ENCODE measurements at places on chromosomes 4 and X.

DNA sequence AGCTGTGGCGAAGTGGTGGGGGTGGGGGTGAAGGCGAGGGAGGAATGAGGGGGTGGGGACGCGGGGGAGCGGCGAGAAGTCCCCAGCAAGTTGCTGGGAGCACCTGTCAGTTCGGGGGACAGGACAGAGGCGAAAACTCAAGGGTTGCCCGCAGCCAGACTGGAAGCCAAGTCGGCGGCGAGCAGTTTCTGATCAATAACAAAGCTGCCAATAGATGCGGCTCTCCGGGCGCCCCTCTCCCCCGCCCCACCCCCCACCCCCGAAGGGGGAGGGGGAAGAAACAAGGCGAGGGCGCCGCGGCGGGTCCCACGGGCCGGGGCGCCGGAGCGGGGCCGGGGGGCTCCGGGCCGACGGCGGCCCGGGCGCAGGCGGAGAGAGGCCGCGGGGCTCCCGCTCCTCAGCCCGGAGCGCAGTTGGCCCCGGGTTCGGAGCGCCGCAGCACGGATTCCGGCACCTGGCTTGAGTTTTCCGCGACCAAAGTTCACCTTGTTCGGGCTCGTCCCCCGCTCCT lies 379 bp downstream of the PDGFC start:
- DNase-seq = no peak

GRCh38 chr4:126957987-126958386 lies 674.8 kb upstream of the INTU start:
- DNase-seq = peak; percentile 24

- no peak for DNase-seq
These were observed 9.7 kb downstream of the HOPX start for GRCh38 chr4:56671373-56671772.

- peak; percentile 16 for DNase-seq
These were observed 50.4 kb downstream of the STX18 start for GRCh38 chr4:4491396-4491893.

GRCh38 chrX:120732879-120733278 lies 103.0 kb upstream of the C1GALT1C1 start:
- no peak for DNase-seq

DNA sequence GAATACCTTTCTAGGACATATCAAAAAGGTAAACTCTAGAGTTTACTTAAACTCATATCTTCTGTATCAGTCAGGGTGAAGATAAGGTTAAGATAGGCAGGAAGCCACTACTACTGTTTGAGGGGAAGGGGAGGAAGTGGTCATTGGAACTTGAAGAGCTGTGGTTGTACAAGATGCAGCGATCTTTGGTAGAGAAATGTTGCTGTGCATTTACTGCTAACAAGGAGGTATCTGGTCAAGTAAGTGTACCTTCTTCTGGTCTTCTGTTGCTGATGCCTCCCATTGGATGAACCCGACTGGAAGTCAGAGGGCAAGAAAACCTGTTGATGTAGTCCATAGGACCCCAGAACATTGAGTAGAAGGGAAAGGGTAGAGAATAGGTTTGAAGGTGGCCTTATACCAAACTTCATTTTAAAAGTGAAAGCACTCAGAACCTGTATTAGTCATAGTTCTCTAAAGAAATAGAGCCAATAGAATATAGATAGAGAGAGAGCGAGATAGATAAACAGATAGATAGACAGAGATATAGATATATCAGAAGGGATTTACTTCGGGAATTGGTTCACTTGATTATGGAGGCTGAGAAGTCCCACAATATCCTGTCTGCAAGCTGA lies 47.9 kb upstream of the TSPAN5 start:
- DNase-seq = no peak

DNA sequence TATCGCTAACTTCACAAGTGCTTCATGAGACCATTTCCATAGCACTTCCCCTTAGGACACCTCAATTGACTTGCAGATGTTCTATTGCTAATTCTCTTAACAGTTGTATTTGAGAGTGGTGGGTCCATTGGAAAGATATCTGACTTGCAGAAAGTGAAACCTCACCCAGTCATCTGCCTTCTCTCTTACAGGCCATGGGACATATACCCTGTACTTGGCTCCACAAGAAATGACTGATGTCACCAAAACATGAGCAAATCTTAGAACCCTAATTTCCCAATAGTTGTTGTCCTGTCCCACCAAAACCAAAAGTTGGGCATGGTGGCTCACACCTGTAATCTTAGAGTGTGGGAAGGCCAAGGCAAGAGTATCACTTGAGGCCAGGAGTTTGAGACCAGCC lies 101.9 kb upstream of the MAML3 start:
- no peak for DNase-seq

GRCh38 chr4:76960014-76960413 lies 10.5 kb downstream of the SEPTIN11 start:
- DNase-seq = no peak

- DNase-seq = peak; percentile 84
These were observed 136.4 kb downstream of the ZNF674 start for GRCh38 chrX:46408553-46409407.

GRCh38 chr4:128477540-128477939 lies 189.9 kb upstream of the PGRMC2 start:
- DNase-seq = peak; percentile 11

GRCh38 chrX:130561930-130562329 lies 160.1 kb downstream of the RBMX2 start:
- DNase-seq = no peak

GRCh38 chr4:100348473-100348872 lies 158.2 kb upstream of the DDIT4L start:
- peak; percentile 5 for DNase-seq

DNA sequence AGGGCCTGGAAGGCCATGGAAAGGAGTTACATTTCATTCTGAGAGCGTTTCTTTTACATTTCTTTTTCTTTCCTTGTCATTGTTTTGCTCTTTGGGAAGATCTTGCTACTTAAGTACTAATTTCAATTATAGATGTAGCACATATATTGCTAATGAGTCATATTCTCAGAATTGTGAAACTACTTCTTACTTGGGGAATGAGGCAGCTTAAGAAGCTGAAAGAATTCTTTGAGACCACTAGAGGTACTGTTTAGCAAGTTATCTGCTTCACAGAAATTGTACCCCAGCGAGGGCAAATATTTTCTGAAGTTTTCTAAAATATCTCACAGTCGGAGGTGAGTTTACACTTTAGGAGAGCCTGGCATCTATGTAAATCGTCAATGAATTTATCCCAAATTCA lies 100.6 kb downstream of the AFF2 start:
- DNase-seq = no peak

- DNase-seq = no peak
These were observed 63.1 kb downstream of the NSUN7 start for GRCh38 chr4:40812856-40813255.

- no peak for DNase-seq
These were observed 13.5 kb downstream of the DCHS2 start for GRCh38 chr4:154478128-154478527.

DNA sequence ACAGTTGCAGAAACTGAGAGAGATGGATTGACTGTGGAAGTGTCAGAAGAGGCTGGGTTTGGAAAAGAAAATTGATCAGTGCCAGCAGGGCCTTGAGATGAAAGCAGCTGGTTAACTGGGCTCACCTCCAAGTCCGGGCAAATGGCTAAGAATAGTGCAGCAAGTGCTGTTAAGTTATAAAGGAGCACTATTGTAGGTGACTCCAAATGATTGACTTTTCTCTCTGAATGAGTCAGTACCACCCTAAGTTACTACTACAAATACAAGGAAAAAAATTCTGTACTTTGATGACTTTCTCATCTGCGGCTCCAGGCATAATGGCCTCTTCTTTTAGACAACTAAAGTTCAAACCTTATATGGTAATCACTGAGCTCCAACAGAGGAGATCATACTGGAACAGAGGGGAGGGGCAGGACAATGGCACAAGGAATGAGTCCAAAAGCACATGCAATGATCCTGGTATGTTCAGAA lies 733.4 kb upstream of the INTU start:
- DNase-seq = no peak

DNA sequence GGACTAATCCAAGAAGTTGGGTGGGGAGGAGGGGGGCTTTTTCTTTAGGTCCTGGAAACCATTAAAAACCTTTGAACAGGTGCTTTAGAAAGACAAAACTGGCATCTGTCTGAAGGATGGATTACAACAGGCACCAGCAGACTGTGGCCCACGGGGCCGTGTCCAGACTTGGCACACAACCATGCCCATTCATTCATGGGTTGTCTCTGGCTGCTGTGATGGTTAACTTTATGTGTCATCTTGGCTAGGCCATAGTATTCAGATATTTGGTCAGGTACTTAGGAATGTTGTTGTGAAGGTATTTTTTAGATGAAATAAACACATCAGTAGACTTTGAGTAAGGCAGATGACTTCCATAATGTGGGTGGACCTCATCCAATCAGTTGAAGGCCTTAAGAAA lies 45.5 kb downstream of the TBL1X start:
- no peak for DNase-seq

- DNase-seq = no peak
These were observed 244.2 kb downstream of the PACRGL start for GRCh38 chr4:20944451-20944850.

DNA sequence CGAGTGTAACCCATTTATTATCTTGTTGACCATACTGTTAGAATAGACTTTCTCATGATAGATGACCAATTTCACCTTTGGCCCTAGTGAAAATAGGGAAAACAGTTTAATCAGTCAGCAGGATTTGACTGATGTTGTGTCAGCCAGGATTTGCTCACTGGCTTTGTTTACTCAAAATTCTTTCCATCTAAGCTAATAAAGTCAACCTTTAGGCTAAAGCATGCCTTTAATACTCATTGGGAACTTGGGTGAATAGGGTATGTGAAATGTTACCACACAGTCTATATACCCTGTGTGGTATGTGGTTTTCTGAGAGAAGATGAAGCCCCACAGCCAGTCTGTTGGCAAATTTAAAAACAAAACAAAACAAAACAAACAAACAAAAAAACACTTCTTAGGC lies 18.7 kb upstream of the SPANXB1 start:
- DNase-seq = no peak

DNA sequence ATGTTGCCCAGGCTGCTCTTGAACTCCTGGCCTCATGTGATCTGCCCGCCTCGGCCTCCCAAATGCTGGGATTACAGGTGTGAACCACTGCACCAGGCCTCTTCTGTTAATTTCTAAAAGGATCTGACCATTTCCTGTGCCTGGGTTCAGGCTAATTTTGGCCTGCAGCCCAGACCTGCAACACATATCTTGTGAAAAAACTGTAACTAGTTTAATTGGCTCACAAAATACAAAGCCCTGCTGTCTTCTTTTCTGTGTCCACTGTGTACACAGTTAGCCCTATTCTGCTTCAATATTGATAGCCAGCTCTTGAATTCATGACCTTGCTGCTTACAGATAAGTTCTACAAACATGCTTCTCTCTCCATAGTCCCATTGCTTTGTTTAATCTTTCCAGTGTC lies 753.5 kb downstream of the PDHA2 start:
- no peak for DNase-seq

DNA sequence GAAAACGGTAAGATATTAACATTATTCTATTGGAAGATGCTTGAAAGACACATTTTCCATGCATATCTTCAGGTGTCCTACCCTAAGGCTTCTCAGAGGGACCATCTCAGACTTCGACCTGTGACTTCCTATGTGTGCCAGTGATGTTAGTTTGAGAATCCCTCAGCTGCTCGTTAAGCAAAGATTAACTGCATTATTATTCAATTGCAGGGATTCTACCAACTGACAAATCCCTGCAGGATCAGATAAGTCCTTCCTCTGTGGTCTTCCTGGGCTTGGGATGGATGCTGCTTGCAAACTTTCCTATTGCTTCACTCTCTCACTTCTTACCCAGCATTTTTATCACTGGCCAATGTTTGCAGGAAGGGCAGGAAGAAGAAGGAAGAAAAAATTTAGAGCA lies 83.0 kb upstream of the PPARGC1A start:
- DNase-seq = no peak

DNA sequence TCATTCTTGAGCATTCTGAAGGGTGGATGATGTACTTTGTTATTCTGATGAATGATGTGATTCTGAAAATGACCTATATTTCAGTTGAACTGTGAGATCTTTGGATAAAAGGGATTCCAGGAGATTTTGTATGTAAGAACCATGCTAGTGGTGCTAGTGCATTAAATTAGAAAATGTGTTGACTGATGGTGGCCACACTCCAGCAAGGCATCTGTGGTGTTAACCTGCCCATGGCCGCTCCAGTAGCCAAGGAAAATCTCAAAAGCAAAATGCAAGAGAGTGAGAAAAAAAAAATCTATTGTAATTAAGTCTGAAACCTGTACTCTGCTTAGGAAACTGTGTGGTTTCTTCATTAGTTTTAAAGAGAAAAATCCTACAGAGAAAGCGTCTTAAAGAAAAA lies 93.5 kb downstream of the WWC2 start:
- DNase-seq = no peak

- DNase-seq = no peak
These were observed 404.8 kb downstream of the NLGN4X start for GRCh38 chrX:5823903-5824302.

- peak; percentile 18 for DNase-seq
These were observed 8.0 kb downstream of the HERC3 start for GRCh38 chr4:88600176-88600838.

DNA sequence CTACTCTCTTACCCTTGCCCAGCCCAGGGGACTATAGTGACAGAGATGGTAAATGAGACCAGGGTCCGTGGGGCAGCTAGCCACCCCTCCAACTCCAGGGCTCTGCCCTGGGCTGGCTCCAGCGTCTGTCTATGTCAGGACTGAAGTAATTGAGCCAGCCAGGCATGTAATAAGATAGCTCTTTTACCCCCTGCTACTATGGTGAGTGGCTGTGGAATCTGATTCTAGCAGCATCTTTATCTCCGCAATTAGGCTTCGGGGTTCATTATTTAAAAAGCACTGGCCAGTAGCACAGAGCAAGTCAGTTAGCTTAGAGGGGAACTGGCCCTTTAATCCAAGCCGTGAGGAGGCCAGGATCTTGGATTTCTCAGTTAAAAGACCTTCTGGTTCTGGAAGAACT lies 123.3 kb upstream of the RAI2 start:
- DNase-seq = no peak

DNA sequence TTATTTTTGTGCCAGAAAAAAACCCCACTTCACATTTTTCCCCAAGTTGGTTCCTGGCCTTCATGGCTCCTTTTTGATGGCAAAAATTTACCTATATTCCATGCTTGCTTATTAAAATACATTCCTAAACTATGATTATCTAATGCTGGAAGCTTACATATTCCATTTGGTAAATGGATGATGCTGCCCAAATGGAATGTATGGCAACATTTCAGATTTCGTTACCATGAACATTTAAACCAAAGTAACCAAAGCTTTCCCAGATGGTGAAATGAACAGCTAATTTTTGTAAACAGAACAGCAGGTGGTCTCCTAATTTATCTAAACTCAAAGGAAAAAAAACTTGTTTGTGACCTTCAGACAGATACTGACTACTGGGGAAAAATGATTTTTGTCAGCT lies 110.8 kb upstream of the TEX13A start:
- DNase-seq = no peak

GRCh38 chr4:111330786-111331185 lies 707.9 kb upstream of the PITX2 start:
- DNase-seq = no peak

GRCh38 chr4:98939892-98940298 lies 11.0 kb upstream of the EIF4E start:
- DNase-seq = peak; percentile 81

GRCh38 chr4:55363691-55364351 lies 17.8 kb downstream of the SRD5A3 start:
- no peak for DNase-seq

GRCh38 chr4:100177126-100177525 lies 13.1 kb downstream of the DDIT4L start:
- no peak for DNase-seq

GRCh38 chrX:27186671-27187070 lies 276.5 kb downstream of the PPP4R3C start:
- DNase-seq = peak; percentile 61
